Memory B cell (primary cell): ENCODE measurements at places on chromosomes 3 and 15.

DNA sequence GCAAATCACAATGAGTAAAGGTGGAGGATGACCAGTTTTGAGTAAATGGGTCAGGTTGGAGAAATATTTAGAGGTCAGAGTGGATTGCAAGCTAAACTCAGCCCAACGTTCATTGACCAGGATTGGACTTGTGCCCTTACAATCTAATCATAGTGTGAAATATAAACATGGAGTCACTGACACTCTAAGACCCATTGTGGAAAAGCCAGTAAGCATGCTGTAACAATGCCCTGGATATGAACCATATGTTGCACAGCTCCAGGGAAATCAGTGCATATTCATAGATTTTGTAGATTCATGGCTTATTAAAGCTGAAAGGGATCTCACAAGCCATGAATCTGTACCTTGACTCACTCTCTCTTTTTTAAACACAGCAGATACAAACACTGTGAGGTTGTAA, 660.2 kb upstream of the LMCD1 start:
- no peak for DNase-seq

DNA sequence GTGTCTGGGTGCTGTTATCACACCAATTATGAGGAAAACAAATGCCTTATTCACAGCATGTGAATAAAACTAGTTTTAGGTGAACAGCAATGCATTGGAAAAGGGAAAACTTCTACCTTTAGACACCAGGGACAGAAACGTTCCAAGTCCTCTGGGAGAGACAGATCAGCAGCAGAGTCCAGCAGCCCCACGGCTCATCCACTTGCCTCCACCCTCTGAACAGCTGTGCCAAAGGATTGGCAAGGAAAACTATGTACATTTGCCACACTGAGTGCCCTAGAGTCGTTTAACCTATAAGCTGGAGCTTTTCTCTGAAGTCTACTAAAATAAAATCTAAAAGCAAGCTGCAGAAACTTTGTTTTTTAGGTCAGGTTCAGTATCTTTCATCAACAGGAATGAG, 107.7 kb upstream of the EIF1B start:
- no peak for DNase-seq

DNA sequence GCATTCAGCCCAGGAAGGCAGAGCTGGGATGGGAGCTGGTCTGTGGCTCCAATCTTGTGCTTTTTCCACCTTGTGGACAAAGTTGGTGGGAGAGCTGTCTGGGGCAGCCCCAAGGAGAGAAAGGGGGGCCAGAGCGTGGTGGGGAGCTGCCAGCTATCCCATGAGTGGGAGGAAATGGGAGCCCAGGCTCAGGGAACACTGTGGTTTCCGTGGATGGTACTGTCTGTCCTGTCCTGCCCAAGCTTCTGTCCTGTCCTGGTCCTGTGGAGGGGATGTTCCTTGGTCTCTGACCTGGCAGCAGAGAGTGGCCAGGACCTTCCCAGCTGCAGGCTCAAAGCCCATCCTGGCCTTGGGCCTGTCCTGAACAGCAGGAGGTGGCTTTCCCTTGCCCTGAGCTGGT, 72.6 kb upstream of the SEC13 start:
- DNase-seq = no peak

DNA sequence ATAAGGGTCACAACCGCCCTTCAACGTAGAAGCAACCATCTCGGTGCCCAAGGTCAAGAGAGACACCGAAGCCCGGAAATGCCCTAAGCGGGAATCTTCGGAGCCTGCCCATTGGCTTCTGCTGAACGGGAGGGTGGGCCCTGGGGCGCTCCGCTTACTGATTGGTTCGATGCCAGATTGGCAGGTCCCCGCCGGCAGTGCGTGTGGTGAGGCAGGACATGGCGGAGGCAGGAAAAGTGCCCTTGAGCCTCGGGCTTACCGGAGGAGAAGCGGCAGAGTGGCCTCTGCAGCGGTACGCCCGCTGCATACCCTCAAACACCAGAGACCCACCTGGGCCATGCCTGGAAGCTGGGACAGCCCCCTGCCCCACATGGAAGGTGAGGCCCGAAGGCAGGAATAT, at the start of gene REC114:
REC114 (plus strand) TSS at position 197 of the 400 bp plus-strand sequence; CDS start at position 219, 22 bp downstream.
- no peak for DNase-seq

- DNase-seq = no peak
These were observed 156.2 kb upstream of the WNT5A start for GRCh38 chr3:55643283-55643682.

DNA sequence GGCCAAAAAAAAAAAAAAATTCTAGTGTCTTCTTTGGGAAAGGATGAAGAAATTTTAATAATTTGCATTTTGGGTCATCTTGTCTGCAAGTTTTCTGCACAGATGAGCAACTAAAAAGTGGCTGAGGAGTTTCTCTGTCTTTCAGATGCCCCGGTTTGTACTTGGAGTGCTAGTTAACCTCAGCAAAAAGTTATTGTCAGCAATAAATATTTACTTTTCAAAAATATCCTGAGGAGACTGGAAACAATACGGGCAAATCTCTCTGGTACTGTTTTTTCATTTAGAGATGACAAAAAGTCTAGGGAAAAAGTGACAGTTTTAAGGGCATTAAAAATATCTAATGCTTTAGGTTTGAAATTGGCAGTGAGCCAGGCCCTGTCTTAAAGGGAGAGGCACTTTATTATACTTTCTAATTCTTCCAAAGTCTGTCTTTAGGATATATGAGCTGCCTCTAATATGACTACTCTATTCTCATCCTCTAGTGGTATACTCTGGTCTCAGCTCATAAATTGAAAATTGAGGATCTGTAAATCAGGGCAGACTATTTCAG, 436.0 kb upstream of the NR2F2 start:
- no peak for DNase-seq

DNA sequence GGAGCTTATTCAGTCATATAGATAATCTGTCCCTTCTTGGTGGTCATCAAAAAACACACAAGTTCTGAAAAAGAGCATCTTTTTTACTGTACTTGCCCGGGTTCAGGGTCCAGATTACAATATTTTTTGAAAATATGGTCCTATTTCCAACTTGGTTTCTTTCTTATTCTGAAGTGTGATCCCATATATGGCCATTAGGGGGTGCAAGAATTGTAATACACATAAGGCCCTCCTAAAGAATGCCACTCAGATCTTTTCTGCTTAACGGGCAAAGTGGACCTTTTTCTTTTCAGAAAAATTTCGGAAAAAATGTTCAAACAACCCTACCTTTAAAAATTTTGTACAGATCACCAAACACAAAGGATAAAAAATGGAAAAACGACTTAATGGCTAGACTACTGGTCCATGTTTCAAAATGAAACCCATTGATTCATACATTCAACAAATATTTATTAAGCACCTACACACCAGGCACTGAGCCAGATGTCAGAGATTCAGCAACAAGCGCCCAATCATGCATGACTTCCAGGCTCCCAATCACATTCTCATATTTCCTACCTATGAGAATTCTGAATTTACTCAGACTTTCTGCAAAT, 102.0 kb upstream of the MYRIP start:
- DNase-seq = no peak
